CD4-positive, alpha-beta T cell treated with Interleukin-12 subunit alpha and Interleukin-12 subunit beta, for 1 hour (primary cell): ENCODE measurements at places on chromosomes 3 and 15.
A peak's percentile ranks its signal among the peaks of the same experiment; 100 is the strongest.

DNA sequence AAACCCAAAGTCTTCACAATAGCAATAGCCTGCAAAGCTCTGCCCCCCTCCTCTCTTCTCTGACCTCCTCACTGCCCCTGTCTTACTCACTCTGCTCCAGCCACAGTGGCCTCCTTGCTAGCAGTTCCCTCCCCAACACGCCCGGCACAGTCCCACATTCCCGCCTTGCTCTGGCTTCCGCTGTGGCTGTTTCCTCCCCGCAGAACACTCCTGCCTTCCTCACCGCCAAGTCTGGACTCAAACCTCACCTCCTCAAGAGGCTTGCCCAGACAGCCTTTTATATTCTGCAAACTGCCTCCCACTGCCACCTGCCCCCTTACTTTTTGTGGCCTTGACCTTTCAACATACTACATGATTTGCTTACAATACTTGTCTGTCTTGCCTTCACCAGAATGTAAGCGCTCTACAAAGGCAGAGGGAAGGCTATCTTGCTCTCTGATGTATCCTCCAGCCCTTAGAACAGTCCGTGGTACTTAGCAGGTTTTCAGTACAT, 406 bp upstream of the MPI start:
- DNase-seq: no peak

GRCh38 chr3:172877011-172877410, 126.5 kb downstream of the ECT2 start:
- DNase-seq: no peak

DNA sequence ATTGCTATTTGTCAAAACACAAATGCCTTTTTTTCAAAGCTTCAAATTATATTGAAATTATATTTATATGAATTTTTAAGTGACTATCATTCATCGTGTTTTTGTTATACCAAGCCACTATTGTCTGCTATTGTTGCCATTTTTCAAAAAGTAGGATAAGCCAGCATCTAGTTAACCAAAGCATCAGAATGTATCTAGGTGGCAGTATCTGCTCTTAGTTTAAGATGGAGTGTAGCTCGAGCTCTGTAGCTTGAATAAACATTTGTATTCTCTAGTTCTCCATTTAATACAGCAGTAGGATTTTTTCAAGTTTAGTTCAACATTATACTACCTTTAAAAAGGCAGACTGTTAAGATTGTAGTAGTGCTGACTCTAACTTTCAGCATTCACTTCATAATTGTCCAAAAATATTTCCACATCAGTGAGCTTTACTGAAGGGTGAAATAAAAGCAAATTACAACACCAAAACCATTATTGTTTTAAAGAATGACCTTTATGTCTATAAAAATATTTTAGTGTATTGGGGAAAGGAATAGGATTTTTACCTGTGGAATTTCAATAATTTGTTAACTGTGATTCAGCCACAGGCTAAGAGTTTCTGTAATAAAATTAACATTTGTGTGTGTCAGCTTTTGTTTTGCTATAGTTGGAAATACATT, 19.6 kb upstream of the C15orf61 start:
- DNase-seq: peak; percentile 20

- no peak for DNase-seq
These were observed 79.4 kb upstream of the MRPS22 start for GRCh38 chr3:139264375-139264774.

DNA sequence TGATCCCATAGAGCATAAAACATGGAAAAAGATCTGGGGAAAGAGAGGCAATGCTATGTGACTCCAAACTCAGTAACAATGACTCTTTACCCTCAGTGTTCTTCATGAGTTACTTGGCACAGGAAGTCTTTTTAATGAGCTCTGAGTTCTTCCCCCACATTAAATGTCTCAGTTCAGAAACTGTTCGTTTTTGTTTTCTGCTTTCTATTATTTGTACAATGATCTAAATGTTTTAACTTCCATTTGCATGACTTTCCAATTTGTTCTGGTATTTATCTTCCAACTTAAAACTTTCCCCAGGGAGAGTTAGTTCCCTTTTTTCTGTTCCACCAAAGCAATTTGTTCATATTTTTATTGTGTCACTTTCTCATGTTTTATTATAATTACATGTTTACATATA, 177.0 kb upstream of the ZBTB20 start:
- no peak for DNase-seq

DNA sequence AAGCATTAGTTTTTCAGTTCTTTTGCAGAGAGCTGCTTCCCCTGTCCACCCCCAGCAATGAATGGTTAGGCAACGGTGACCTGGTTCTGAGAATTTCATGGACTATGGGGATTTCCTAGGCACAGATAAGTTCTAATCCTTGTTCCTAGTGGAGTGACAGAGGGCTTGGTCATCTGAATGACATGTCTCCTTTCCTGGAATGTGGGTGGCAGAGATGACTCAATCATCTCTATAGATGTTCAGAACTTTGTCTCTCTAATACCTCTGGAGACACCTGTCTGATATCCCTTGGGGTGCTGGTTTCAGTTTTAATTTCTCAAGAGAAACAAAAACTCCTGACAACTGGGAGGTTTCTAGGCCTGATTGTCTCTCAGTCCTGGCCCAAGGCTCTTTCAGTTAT, 10.4 kb downstream of the PLA2G4E start:
- no peak for DNase-seq

DNA sequence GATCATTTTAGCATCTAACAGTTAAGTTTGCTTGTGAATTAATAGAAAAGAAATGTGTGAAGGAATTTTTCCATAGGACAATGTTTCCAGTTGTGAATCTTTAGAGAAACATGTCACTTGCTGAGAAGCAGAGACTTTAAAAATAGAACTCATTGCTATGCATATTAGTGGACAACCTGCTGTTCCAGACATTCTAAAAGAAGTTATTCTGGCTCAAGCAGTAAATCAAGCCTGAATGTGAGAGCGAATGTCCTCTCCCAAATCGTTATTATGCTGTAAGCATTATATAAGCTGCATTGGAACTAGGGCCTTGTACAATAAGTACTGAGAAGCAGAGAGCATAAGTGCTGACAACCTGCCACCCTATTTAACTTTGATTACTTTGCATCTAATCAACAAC, 990.9 kb downstream of the PLOD2 start:
- DNase-seq: no peak

- no peak for DNase-seq
These were observed 61.9 kb upstream of the NR2F2 start for GRCh38 chr15:96268442-96269204.

DNA sequence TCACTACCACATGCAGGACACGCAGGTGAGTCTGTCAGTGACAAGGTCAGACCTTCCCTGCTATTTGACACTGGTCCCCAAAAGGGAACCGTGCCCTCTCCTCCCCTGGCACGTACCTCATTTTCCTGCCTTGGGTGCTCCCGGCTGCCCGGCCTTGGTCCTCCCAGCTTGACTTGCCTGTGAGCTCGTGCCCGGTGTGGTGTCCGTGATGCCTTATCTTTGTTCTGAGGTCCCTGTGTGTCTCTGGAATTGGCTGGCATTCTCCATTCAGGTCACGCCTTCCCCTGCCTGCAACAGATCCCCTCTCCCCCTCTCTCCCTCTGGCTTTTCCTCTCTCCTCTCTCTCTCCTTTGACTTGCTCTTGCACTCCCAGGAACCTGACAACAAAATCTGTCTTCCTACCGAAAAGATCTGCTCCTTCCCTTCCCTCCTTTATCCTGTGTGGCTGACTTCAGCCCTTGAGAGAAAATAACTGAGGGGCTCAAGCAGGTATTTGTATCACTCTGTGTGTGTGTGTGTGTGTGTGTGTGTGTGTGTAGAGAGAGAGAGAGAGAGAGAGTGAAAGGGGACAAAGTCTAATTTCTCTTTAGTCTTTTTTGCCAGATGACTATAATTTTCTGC, at the start of gene MASP1:
TSS of gene MASP1 (minus strand) at position 226 of the 621 bp plus-strand sequence. CDS start at position 121, 105 bp downstream.
- DNase-seq: no peak

DNA sequence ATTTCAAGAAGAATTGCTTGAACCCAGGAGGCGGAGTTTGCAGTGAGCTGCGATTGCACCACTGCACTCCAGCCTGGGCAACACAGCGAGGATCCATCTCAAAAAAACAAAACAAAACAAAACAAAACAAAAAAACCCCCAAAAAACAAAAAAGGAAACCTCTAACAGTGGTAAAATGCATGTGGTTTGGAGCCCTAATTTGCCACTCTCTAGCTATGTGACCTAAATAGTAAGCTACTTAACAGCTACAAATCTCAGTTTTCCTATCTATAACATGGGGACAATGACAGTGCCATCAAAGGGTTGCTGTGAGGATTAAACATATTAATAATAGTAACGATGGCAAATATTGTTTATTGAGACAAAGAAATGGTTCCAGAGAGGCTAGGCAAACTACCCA, 119.4 kb upstream of the LMOD3 start:
- DNase-seq: no peak

DNA sequence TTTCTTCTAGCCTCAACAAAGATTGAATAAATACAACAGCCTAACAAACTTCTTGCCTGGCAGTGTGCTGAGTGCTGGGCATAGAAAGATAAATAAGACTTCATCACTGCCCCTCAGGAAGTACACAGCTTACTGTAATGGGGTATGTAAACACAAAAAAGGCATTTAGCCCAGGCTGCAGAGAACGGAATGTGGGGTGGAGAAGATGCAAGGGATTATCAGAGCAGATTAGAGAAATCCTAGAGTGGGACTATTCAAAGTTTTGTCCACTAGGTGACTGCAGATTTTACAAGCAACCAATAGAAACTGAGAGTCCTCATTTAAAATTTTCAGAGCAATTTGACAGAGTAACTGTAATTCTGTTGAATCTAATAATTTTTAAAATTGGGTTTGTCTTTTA, 35.4 kb upstream of the TSC22D2 start:
- DNase-seq: no peak

- no peak for DNase-seq
These were observed 317.8 kb upstream of the C2CD4B start for GRCh38 chr15:62482785-62483429.

DNA sequence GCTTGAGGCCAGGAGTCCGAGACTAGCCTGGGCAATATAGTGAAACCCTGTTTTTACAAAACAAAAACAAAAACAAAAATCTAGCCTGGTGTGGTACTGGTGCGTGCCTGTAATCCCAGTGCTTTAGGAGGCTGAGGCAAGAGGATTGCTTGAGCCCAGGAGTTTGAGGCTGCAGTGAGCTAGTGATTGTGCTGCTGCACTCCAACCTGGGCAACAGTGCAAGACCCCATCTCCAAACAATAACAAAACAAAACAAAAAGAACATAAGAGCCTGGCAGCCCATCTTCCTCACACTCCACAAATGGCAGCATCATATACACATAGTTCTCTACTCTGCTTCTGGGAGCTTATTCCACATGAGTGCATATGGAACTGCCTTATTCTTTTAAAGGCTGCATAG, 2.2 kb upstream of the TRH start:
- DNase-seq: no peak

GRCh38 chr3:64651303-64651702, 36.5 kb downstream of the ADAMTS9 start:
- DNase-seq: no peak

- no peak for DNase-seq
These were observed 36.1 kb upstream of the APH1B start for GRCh38 chr15:63241316-63241715.

GRCh38 chr15:77550301-77551251, 82.1 kb downstream of the LINGO1 start:
- no peak for DNase-seq

DNA sequence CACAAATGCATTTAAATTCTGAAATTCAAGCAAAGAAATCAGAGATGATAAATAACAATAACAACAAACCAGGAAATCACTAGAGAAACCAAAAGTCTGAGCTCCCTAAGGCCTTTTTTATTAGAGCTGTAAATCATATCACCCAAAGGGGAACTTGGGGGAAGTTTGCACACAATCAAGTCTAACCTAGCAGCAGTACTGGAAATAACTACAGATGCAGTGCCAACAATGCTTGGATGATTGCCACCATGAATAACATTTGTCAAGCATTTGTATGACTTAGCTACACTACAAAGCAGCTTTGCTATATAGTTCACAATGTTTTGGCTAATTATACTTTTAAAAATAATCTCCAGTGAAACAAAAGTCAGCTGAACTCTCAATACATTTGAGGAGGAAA, 27.8 kb downstream of the SHQ1 start:
- DNase-seq: no peak

- no peak for DNase-seq
These were observed 66.0 kb downstream of the HMCES start for GRCh38 chr3:129344540-129345220.

DNA sequence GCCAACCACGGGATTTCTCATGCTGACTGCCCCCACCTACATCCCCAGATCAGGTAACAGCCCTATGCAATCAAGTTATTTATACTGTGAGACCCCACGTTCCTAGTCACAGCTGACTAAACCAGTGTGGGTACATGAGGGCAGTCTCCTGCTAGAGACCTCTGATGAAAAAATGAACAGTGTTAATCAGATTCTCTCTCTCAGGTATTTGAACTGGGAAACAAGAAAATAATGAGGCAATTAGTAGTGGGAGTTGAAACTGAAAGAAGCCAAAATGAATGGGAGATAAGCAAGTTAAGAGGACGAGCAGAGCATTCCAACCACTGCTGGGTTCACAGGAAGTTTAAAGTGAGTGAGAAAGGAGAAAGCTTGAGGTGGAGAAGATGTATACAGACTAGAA, 98.5 kb upstream of the MYO5C start:
- no peak for DNase-seq

DNA sequence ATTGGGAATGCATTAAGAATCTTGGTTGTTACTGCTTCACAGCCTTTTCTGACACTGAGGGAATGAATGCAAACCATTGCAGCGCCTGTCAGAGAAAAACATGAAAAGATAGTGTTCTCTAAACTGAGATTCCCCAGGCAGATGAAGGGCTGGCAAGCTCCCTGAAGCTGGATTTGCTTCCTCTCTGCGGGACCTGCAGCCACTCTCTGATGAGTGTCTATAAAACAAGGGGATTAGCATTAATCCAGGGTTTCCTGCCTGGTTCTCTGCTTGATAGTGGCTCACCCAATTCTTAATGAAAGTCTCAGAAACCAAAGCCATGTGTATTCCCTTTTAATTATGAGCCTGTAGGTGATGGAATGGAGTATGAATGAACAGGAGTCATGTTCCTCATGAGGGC, 344.3 kb upstream of the UMPS start:
- DNase-seq: no peak

GRCh38 chr3:184129012-184129411, 6.1 kb upstream of the EIF2B5 start:
- DNase-seq: no peak

GRCh38 chr15:56887782-56888438, 30.5 kb upstream of the TCF12 start:
- no peak for DNase-seq

- no peak for DNase-seq
These were observed 65.2 kb downstream of the NR2F2 start for GRCh38 chr15:96395687-96396086.

- no peak for DNase-seq
These were observed 62.7 kb downstream of the UBP1 start for GRCh38 chr3:33377489-33377888.

GRCh38 chr3:140341203-140341602, 336.7 kb upstream of the TRIM42 start:
- DNase-seq: no peak

DNA sequence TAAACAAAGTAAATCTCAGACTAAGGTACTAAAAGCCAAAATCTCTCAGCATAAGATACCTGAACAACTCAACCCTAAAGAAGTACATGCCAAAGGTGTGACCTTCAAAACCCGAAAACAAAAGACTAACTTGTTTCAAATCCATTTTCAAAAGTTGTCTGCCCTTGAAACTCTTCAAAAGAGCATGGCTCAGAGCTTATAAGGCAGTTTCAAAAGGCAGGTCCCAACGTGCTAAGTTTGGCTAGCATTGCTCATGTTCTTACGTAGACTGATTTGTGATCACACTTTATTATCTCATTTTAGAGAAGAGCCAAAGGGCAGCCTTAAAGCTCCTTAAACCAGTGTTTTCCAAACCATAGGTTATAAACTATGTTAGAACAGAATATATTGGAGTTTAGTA, 112.2 kb downstream of the FEZF2 start:
- DNase-seq: no peak
